Activated CD4-positive, alpha-beta T cell treated with anti-CD3 and anti-CD28 coated beads, Interleukin-2, amount 10 ng/mL, durations not matched to agents 7 days and 5 days (primary cell): ENCODE measurements at places on chromosomes 12 and 14. TPM values are rescaled to one million over a fixed set of nuclear protein-coding genes. Genes with fewer than 3 reads are reported as not detected.

DNA sequence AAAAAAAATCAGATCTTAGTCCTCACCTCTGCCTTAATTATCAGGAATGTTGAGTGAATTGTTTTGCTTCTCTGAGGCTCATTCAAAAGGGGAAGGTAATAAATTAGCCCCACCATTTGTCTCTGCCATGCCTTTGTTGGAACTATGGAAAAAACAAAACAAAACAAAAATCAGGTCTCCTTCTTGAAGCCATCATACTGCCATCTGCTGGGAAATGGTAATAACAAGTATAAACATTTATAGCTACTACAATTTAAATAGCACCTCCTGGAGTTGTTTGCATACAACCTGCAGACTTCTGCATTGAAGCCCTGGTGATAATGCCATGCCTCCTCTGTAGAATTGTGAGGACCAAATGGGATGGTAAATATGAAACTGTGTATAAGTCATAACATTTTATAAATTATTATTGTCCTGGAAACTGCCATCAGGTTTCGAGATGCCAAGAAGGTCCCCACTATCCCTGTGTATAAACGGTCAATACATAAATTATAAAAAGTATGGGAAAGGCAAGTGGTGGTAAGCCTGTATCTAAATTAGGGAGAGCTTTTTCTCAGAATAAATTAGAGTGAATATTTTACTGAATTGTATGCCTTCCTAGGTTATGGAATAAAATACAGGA lies 87.2 kb upstream of the FGD4 start:
- peak; percentile 35 for DNase-seq

- DNase-seq = no peak
Observed at GRCh38 chr12:55847603-55848291, 5.0 kb upstream of the MMP19 start.

GRCh38 chr12:26614011-26614616 lies 218.9 kb downstream of the ITPR2 start:
- DNase-seq = peak; percentile 17

DNA sequence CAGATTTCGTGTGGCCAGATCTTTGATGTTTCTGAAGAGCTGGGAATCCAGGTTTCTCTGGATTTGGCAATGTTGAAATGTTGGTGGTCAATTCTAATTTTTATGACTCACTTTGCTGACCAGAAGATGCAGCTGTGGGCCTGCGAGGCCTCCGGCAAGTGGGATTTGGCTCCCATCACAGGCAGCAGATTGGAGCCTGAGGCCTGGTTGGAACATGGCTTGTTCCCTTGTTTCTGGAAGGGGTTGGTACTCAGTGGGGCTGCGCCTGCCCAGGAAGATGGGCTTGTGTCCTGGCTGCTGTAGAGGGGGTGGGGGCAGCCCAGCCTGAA lies 23.1 kb downstream of the FBRSL1 start:
- DNase-seq = no peak

DNA sequence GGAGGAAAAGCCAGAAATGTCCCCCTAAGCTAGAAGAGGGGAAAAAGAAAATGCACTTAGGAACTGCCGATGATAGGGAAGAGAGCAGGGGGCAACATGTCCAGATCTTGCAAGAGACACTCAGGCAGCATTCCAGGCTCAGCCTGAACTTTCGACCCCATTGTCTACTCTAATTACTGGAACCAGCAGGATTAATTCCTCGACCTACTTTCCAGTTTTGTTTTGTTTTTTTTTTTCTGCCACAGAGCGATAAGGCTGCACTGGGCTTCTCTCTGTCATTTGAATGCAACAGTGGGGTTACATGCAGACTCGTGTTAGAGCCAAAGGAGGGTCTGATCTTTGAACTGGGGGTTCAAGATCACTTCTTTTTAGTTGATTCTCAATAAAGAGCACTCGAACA lies 68.7 kb upstream of the MED13L start:
- DNase-seq = no peak

- DNase-seq = no peak
Observed at GRCh38 chr14:55586411-55586810, 6.4 kb downstream of the KTN1 start.

DNA sequence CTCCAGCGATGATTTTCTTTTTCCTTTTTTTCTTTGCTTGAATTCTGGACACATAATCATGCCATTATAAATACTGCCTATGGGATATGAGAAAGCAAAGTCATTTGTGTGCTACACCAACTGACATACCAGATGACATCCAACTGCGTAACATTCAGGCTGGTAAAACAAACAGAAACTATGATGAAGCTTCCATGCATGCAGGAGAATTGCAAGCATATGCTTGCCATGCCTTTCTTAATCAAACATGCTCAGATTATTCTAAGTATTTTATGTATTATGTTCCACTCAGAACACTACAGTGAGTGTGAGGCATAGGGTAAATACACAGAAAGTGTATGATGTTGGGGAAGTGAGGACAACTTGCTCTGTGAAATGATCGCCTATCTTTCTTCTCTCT lies 97.4 kb downstream of the C12orf50 start:
- no peak for DNase-seq

- DNase-seq = no peak
Observed at GRCh38 chr12:23290627-23291330, 658.7 kb downstream of the SOX5 start.

DNA sequence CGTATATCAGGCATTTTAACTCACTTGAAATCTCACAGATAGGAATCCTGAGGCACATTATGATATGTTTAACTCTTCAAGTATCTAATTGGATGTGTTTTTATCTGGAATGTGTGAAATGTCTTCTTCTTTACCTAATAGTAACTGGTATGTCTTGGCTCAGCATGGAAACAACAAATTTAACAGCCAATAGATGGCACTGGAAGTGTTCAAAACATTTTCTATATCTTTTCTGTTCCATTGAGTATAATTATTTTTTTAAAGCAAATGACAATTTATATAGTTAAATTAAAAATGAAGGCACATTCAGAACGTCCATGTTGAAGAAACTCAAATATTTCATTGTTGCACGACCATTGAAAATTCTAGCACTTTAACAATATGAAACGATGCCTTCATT lies 164.6 kb upstream of the SLC16A7 start:
- DNase-seq = no peak

GRCh38 chr12:3967556-3968160 lies 94.5 kb upstream of the PARP11 start:
- no peak for DNase-seq

DNA sequence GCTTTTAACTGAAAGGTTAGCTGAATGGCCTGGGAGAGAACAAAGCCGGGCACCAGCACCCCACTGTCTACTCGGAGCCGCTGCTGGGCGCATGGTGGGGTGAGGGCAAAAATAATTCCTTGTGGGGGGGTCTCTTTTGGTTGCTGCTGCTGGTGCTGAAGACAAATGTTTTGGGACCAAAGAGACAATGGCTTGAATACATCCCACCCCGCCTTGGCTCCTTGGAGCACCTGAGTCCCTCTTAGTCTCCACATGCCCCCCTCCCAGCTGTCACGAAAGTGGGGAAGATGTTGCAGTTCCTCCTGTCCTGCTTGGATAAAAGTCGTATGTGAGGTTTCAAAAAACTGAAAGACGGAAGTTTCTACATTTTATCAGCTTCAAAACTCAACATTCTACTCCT lies 85.0 kb downstream of the PIWIL1 start:
- no peak for DNase-seq

DNA sequence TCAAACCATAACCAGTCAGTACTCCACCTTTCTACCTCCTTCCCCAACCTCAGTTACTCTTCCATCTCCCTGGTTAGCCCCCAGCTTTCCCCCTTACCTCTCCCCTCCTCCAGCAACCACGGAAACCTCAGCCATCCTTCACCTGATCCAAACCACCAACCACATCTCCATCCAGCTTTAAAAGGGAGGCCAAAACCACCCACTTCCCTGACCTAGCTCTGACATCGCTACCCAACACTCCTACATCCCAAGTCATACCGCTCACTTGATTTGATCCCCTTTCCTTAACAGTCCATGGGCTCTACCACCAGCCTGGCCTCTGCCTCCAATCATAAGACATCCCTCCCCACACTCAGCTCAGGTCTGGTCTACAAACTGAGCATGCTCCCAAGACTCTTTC lies 1.5 kb downstream of the RAB35 start:
- DNase-seq = peak; percentile 23

DNA sequence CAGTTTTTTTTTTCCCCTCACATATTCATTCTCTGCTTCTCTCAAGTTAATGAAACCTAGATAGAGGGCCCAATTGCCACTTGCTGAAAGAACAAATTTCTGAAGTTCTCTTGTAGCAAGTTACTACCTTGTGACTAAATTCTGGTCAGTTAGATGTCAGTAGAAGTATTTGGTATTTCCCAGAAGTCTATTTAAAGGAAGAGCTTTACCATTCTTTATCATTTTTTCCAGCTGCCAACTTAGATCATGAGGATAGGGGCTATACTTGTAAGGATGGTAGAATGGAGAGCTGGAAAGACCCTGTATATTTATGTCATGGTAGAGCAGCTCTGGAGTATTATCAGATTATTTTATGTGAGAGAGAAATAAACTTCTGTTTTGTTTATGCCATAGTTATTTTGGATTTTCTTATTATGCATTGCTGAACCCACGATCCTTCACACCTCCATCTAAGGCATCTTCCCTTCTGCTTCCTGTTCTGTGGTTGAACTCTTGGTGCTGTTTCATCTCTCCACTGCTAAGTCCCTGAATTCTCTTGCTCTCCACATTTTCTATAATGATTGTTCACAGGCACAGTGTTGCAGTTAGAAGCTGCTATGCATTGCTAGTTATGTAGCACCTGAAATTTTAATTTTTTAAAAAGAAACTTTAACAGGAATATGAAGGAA lies 25.9 kb downstream of the FUT8 start:
- no peak for DNase-seq

- DNase-seq = no peak
Observed at GRCh38 chr12:49627752-49628360, 4.5 kb downstream of the PRPF40B start.

DNA sequence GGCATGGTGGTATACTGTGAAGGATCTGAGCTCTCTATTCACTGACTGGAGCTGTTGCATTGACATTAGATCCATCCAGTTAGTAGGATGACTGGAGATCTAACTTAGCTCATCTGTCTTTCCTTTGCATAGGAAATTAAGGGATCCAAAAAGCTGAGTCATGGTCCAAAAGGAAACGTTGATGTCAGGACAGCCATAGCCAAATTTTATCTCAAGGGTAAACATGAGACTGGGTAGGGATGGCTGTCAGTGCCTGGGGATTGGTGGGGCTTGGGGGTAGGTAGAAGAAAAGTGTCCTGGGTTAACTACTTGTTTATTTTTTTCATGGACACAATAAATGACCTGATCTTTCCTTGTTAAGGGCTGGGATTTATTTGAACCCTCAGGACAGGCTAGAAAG lies 4.6 kb downstream of the FAM177A1 start:
- DNase-seq = no peak

DNA sequence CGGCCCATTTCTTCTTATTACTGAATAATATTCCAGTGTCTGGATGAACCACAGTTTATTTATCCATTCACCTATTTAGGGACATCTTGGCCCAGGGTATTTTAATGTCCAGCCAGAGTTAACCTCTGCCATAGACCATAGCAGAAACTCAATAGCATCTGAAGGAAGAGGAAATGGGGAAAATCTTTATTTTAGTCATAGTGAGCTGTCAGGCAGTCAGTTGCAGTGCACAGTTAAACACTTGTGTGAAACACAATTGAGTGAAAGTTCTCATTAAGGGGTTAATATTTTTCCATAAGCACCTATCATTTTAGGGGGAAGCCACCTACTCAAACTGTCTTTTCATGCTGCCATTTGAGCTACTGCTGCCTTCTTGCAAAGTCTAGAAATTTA lies 197.3 kb upstream of the PPFIA2 start:
- DNase-seq = no peak

GRCh38 chr12:52005903-52006703 lies 643 bp upstream of the TAMALIN start:
- DNase-seq = no peak

- DNase-seq = no peak
Observed at GRCh38 chr14:54135804-54136280, 179.2 kb upstream of the BMP4 start.

GRCh38 chr14:101625336-101626097 lies 64.2 kb downstream of the DIO3 start:
- no peak for DNase-seq

DNA sequence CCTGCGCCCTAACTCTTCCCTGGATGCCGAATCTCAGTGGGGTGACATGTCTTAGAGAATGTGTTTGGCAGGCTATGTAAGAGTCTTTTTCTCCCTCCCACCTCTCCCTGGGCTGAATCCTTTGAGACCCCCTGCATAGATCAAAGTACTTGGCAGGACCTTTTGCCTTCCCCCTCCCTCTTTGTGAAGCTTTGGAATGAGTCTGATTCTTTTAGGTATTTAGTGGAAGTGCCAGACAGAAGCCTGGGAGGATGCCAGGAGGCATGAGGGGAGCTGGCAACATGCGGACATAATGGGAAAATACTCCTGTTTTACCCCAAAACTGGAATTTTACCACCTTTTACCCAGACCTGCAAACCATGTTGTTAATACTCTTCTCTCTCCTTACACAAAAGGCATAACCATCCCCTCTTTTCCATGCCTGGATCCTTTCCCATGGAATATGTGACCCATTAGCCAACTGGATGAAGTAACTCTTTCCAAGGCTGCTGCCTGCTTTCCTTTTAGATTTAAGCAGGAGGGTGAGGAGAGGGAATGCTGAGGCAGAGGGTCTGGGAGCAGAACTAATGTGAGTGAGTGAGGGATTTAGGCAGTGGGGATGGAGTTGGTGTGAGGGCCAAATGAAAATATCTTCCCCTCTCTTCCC lies 41.7 kb downstream of the TTLL5 start:
- no peak for DNase-seq

DNA sequence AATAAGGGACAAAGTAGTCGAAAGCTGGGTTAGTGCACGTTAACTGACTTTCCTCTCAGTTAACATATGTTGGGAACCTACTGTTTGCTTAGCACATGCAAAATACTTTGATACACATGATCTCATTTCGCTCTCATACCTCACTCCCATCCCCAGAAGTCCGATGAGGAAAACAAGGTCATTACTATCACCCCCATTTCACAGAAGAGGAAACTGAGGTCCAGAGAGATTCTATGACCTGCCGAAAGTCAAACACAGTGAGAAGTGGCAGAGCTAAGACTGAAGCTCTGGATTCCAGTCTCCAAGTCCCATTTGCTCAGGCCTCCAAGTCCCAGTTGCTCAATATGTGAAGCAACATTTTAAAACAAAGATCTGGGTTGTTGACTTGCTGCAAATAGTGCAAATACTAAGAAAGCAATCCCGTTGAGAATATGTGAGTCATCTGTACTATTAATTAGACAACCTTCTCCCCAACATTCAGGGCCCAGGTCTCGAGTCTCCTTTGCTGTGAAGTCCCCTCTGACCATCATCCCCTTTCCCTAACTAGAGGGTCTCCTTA lies 170.6 kb upstream of the PWP1 start:
- no peak for DNase-seq

GRCh38 chr14:55782166-55782565 lies 202.2 kb downstream of the KTN1 start:
- no peak for DNase-seq

- DNase-seq = peak; percentile 55
Observed at GRCh38 chr14:98167705-98168104, 1104.3 kb downstream of the BCL11B start.

GRCh38 chr12:39116861-39117260 lies 211.5 kb upstream of the CPNE8 start:
- no peak for DNase-seq

AVPR1A gene
- total RNA-seq = not detected

PGF gene
- 0.12 TPM for total RNA-seq

KLHL28 gene
- total RNA-seq = 16.8 TPM

ADAM21 gene
- total RNA-seq = not detected

AGAP2 gene
- 72.6 TPM for total RNA-seq

TRPV4 gene
- total RNA-seq = not detected

GALNT9 gene
- not detected for total RNA-seq

DNAL1 gene
- 7.7 TPM for total RNA-seq

TBX3 gene
- total RNA-seq = not detected

DCN gene
- not detected for total RNA-seq
